Activated T-cell treated with anti-CD3 and anti-CD28 coated beads for 1 hour (primary cell): ENCODE measurements at places on chromosomes 1 and 21.
A peak's percentile ranks its signal among the peaks of the same experiment; 100 is the strongest.

- no peak for DNase-seq
Measured at GRCh38 chr1:9388335-9389180, 95.9 kb downstream of the SPSB1 start.

GRCh38 chr1:77438236-77438913 lies 156.6 kb downstream of the AK5 start:
- DNase-seq: no peak

DNA sequence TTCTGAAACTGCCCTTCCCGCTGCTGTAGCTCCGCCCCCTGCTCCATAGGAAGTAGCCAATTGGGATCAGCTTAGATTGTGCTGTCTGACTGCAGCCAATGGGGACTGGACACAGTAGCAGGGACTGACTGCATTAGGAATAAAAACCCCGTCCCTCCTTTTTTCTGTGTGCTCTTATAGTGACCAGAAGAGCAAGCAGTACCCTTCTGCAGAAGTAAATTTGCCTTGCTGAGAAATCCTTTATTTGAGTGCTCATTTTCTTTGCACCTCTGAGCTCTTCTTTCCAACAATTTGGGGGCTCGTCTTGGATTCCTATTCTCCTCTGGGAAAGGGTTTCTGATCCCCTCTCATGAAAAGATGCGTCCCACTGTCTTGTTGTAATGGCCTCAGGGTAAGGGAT lies 16.2 kb downstream of the OR2L13 start:
- no peak for DNase-seq

DNA sequence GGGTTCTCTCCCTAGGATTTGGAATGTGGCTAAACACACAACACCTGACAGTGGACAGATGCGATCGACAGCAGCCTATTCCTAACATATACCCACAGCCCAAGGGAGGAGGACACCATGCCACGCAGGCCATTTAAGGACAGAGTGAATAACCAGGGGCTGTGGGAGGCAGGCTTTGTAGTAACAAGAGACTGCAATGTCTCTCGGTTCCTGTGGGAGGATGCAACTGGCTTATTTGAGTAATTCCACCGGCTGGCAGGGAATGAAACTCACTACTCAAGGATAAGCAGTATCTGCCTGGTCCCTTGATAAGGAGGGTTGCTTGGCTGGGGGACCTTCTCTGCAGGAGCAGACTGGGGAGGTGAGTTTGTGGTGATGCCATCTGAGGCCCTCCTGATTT lies 109.6 kb downstream of the PCP4 start:
- DNase-seq: no peak

DNA sequence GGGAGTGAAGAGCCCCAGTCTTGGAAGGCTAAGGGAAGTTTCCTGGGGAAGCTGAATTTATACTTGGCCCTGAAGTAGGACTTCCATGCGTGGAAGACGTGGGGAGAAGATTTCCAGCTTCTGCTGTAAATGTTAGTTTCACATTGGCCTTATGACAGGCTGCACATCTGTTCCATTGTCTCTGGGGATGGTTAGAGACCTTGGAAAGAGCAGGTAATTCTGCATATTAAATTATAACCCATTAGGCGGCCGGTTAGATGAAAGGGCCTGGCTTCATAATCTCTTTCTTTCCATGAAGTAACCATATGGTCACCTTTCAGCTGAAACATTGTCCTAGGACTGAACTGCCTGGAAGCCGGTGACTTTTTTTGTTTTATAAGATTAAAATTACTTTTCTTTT lies 37.5 kb downstream of the DPT start:
- no peak for DNase-seq

- no peak for DNase-seq
Measured at GRCh38 chr1:4658643-4659628, 4.5 kb downstream of the AJAP1 start.

- DNase-seq: no peak
Measured at GRCh38 chr1:192967211-192967877, 91.8 kb downstream of the UCHL5 start.

DNA sequence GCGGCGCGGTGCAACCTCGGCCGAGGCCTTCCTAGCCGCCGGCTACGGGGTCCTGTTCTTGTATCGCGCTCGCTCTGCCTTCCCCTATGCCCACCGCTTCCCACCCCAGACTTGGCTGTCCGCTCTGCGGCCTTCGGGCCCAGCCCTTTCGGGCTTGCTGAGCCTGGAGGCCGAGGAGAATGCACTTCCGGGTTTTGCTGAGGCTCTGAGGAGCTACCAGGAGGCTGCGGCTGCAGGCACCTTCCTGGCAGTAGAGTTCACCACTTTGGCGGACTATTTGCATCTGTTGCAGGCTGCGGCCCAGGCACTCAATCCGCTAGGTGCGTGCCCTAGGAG lies 379 bp downstream of the PPCS start:
- DNase-seq: peak; percentile 32

DNA sequence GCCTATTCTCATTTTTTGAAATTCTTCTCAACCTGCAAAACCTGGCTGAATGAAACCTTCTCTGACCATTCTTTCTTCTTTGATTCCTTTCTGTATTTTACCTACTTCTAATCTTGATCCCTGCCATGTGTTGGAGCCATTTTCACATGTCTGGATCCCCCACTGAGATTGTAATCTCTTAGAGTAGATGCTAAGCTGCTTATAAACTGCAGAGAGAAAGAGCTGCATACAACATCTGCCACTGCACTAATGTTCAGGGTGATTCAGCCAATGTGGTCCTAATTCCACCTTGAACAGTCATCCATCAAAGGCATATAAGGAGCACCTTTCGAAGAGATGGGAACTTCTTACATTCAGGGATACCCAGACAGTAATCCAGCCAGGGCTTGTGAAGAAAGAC lies 16.2 kb upstream of the DAB1 start:
- no peak for DNase-seq
